CD4-positive, alpha-beta T cell (primary cell): ENCODE measurements at places on chromosomes 2 and 18.

DNA sequence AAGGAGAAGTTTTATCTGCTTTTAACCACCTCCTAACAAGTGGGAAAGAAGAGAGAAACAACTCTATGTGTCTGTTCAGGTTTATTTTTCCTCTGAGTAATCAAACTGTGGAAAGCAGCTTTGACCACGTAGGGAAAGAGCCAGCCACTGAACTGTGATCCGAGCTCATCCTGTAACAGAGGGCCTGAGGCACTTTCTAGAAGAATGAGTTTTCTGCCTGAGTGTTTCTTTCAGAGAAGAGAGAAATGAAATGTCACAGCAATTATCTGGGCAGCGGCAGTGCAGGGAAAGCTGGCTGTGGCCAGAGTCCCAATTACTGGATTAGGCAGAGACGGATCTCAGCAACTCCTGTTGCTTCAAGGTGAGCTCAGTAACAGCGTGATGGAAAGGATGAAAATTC, 151.9 kb downstream of the CD226 start:
- DNase-seq: no peak

DNA sequence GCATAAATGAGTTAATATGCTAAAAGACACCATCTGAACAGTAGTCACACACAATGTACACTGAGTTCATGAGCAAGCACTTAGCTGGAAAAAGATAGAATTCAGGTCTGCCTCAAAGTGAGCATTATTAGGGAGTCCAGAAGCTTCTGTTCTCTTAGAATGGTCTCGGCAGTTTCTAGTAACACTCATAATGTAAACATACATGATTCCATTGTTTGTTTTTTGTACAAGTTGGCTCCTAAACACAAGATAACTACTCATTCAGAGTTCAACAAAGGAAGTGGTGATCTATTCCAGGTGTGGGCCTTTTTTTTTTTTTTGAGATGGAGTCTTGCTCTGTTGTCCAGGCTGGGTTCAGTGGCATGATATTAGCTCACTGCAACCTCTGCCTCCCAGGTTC, 66.2 kb downstream of the ESCO1 start:
- DNase-seq: no peak

DNA sequence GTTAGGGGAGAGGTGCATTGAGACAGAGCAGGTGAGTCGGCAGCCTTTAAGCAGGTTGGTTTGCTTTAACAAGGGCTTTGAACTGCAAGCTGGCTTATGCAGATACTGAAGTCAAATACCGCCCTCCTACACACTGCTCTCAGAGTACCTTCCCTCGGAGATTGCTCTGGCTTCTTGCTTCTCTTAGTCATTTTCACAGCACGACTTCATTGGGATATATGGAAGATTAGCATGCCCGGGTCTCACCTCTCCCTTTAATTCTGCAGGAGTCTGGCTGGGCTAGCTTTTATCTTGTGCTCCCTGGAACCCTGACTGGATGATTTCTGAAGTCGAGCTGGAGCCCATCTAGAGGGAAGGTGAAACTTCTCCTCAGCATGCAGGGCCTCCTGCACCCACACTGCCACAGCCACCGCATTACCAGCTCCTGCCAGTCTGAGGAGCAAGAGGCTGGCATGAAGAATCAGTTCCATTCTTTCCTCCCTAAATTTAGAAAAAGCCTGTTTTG, 395.5 kb upstream of the HNRNPA3 start:
- no peak for DNase-seq

DNA sequence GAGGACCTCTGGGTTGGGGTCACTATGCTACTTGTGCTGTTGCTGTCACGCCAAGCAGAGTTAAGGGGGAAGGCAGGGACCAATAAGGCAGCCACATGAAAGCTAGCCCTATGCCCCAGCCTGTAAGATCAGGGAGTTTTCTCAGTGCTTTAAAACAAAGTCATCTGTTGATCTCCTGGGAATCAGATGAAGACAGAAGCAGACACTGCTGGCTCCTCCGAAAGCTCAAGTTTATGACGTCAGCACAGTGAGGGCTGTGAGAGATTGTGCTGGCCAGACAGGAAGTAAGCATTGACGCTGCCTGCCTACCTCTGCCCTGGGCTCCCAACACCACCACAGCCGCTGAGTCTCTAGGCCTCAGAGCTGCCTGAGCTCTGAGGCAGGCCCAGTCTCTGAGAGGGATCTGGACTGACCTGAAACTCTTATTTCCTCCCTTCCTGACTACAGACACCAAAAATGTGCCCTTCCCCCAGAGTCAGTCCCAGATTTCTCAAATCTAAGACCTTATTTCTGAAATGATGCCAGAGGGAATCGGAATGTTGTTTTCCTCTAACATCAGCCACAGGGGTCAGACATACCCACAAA, 118.1 kb upstream of the EPAS1 start:
- peak; percentile 23 for DNase-seq

GRCh38 chr18:58814317-58814716, 50.4 kb upstream of the ZNF532 start:
- no peak for DNase-seq
